ENCODE measurements at places on chromosomes 4 and X. TPM values are rescaled to one million over a fixed set of nuclear protein-coding genes. Genes with fewer than 3 reads are reported as not detected.

The F8 gene
- total RNA-seq: 6.1 TPM

The GRIPAP1 gene
- 29.2 TPM for total RNA-seq

The RHOXF2B gene
- total RNA-seq: 0.12 TPM

The RTL3 gene
- 0.28 TPM for total RNA-seq

The OGT gene
- total RNA-seq: 385 TPM

The CFI gene
- total RNA-seq: 61.9 TPM

The NHS gene
- 1.9 TPM for total RNA-seq

The IL3RA gene
- total RNA-seq: 19.2 TPM

The GAGE12E gene
- not detected for total RNA-seq

The NOP14 gene
- total RNA-seq: 13.3 TPM

The GASK1B gene
- 36.6 TPM for total RNA-seq

The PACRGL gene
- total RNA-seq: 18.8 TPM

DNA sequence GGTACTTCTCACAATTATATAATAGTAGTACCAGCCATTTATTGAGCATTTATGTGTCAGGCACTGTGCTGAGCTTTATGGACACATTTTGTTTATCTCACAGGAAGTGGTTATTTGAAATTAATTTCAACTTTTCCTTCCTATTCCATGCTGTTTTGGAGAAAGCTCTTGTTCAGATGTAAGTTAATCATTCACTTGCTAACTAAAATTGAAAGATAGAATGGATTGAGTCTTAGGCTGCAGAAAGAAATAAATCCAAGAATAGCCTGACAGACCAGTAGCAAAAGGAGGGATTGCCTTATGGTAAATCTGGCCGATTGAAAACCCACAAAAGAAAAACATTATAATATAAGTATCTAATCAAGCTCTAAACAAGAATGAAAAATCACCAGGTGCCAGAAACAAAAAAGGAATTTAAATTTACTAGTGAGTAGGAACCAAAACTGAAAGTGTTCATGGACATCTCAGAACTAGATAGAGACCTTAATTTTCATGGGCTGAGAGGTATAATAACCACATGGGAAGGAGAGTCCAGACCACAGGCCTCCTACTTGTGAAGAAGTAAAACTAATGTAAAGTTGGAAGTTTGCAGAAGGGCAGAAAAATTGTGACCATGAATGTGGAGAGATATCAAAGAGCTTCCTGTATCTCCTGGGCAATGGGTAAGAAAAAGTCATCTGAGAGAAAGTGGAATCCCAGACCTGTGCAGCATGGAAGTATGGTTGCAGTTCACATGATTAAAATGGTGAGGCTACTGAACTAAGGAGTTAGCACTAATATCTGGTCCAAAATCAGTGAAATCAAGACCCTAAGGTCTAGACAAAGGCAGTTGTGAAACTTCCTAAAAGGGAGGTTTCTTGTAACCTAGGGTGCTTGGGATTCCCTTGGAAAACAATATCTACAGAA, 38.0 kb downstream of the RADX start:
- no peak for DNase-seq

DNA sequence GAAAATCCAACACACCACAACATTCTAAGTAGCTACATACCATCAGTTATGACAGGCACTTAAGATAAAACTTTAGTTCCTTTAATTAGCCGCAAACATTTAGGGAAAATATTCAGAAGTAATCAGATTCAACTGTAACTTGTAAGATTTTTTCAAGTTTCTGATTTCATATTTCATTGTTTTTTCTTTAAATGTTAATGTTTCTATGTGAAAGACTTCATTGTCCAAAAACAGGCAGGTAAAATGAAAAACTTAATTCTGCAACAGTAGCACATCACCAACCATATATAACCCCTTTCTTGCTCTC, 11.6 kb upstream of the ODAM start:
- no peak for DNase-seq

DNA sequence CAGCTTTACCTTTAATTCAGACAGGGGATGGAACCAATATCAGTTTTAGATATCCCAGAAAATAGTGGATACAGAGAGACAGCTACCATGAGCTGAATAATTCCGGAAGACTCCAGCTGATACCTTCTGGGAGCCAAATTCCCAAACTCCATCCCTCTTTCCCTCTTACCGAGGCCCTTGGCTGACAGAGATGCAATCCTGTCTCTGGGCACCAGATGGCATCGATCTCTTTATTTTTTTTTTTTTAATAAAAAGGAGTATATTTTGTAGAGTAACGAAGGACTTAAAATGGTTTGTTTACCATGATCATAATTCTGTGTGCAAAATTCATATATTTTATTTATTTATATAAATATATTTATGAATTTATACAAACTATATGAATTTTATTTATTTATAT, 31.0 kb downstream of the RAB40A start:
- DNase-seq: no peak

DNA sequence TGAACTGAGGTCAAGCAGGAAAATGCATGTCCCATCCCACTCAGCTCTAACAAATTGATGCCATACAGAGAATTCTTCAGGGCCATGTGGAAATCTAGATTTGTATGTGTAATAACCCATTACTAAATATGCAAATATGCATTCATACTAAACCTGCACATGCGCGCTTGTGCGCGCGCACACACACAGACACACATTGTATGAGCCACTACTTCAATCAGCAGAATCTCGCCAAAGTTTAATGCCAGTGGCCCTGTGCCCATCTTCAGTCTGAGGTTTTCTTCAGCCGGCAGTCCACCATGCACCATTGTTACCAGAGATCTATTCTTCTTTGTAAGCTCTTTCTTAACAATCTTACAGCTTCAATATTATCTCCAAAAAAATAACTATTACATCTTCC, 276.4 kb downstream of the PDGFC start:
- no peak for DNase-seq

- DNase-seq: no peak
These were observed 79.0 kb downstream of the CPE start for GRCh38 chr4:165457793-165458192.

- no peak for DNase-seq
These were observed 580.2 kb downstream of the SPRY1 start for GRCh38 chr4:123976819-123977218.

DNA sequence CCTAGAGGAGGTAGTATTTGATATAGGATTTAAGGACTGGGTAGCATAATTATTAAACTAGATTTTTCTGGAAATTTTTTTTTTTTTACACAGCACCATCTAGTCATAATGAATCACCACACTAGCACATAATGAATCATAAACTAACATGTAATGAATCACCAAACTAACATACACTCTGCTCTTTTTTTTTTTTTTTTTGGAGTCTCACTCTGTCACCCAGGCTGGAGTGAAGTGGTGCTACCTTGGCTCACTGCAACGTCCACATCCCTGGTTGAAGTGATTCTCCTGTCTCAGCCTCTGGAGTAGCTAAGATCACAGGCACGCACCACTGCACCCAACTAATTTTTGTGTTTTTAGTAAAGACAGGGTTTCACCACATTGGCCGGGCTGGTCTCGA, 92.5 kb downstream of the FAM13A start:
- DNase-seq: no peak

GRCh38 chrX:11557120-11557519, 108.6 kb downstream of the ARHGAP6 start:
- no peak for DNase-seq

- peak; percentile 22 for DNase-seq
These were observed 37.7 kb downstream of the ERVMER34-1 start for GRCh38 chr4:52713456-52713937.

GRCh38 chr4:98614662-98615061, 43.7 kb downstream of the TSPAN5 start:
- no peak for DNase-seq

DNA sequence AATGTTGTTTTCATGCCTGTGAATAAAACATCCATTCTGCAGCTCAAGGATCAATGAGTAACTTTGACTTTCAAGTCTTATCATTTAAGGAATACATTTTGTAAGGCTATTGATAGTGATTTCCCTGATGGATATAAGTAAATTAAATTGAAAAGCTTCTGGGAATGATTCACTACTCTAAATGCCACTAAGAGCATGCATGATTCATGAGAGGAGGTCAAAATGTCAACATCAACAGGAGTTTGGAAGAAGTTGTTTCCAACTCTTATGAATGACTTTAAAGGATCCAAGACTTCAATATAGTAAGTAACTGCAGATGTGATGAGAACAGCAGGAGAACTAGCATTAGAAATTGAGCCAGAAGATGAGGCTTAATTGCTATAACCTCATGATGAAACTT, 1487.3 kb downstream of the PCDH7 start:
- DNase-seq: no peak

DNA sequence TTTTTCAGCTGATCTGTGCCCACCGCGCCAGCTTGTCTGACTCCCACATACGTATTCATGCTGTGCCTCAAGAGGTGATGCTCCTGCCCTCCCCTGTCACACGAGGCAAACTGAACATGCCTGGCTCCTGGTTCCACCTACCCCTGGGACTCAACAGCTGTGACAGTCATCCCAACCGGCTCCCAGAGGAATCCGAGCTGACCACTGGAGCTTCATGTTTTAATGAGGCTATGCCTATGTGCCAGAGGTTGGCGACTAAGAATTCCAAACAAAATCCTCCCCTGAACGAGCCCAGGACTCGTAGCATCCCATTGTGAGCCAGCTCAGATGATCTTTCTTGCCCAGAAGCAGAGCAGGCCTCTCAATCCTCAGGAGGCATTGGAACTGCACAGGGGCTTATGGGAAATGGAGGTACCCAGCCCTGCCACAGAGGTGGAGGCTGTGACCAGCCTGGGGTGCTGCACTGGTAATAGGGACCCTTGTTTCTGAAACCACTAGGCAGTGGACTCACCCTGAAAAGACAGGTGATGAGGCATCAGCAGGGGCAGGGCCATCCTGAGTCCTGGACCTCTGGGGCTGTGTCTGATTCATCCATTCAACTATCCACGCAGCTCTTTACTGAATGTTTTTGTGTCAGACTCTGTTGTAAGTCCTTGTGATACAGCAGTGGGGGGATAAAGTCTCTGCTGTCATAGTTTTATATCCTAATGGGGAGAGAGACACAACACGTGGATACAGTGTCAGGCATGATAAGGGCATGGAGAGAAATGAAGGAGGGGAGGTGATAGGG, 325.0 kb downstream of the EVC2 start:
- no peak for DNase-seq
